ENCODE measurements at places on chromosomes 3 and 15. TPM values are rescaled to one million over a fixed set of nuclear protein-coding genes. Genes with fewer than 3 reads are reported as not detected.

Gene DUOX1
- total RNA-seq = 0.84 TPM

Gene MUSTN1
- total RNA-seq = 0.84 TPM

Gene SCAP
- 110 TPM for total RNA-seq

Gene CCDC12
- 41.3 TPM for total RNA-seq

DNA sequence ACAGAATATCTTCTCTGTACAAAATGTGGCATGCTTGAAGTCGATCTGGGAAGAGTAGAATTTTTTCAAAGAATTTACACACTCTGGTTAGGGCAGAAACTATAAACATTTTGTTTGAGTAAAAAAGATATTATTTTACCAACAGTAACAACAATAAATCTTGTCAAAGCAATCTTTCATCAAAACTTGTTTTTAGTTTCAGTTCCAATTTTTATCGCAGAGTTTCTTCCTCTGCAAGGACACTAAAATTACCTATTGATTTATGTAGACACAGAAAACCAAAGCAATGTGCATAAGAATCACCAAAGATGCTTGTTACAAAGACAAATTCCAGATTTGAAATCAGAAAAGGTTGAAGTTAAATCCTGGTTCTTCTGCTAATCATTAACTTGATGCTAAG, 61.9 kb downstream of the CGGBP1 start:
- no peak overlapping the region for H3K4me3 ChIP-seq
- no peaks in the 10 kb centered on the region for H3K36me3 ChIP-seq
- no peaks in the 10 kb centered on the region for H3K27me3 ChIP-seq
- DNase-seq = no peak
- no peak overlapping the region for H3K27ac ChIP-seq

DNA sequence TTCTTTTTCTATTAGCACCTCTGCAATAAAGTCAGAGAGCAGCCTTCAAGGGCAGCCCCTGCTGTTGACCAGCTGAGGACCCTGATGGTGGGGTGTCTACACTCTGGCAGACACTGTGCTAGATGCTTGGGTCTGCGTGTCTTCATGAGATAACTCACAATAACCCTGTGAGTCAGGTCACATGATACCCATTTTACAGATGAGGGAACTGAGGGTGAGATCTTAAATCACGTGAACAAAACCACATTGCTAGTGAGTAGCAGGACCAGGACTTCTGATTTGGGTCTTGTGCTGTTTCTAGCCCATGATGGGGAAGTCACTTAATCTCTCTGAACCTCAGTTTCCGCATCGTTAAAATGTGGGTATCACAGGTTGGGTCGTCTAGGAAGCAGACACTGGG, 118.5 kb upstream of the LIPC start:
- H3K36me3 ChIP-seq = no peaks in the 10 kb centered on the region
- no peaks in the 10 kb centered on the region for H3K27me3 ChIP-seq
- no peaks in the 10 kb centered on the region for H3K4me1 ChIP-seq
- no peak overlapping the region for H3K4me3 ChIP-seq
- no peak for DNase-seq

- no peaks in the 10 kb centered on the region for H3K36me3 ChIP-seq
- no peaks in the 10 kb centered on the region for H3K27me3 ChIP-seq
- no peak overlapping the region for H3K27ac ChIP-seq
- no peaks in the 10 kb centered on the region for H3K4me1 ChIP-seq
Observed at GRCh38 chr3:36433511-36433910, 53.2 kb downstream of the STAC start.

DNA sequence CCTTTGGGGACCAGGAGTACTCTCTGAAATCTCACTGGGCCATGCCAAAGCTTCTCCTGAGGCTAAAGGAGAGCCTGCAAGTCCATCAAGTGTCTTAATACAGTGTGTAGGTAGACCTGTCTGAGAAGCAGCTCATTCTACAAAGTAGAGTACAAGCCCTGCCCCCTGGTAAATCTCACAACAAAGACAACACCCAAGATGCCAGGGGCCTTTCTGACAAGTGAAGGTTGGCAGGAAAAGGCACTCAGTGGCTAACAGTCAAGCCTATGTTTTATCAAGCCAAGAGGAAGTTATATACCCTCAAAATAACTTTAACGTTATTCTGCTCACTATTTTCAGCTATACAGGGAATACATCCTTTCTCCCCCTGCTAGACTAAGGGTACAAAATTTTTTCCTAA, 58.3 kb downstream of the NMNAT3 start:
- no peaks in the 10 kb centered on the region for H3K36me3 ChIP-seq
- H3K27me3 ChIP-seq = no peaks in the 10 kb centered on the region
- no peak overlapping the region for H3K4me3 ChIP-seq
- DNase-seq = no peak

DNA sequence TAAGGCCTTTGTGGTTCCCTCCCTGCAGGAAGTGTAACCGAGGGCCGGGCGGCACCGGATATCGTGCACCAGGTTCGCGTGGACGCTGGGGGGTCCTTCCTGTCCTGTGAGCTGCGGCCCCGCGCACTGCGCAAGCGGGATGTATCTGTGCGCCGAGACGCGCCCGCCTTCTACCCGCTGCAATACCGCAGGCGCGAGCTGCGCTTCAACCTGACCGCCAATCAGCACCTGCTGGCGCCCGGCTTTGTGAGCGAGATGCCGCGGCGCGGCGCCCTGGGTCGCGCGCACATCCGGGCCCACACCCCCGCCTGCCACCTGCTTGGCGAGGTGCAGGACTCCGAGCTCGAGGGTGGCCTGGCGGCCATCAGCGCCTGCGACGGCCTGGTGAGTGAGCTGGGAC, 35.9 kb downstream of the SAXO2 start:
- no peaks in the 10 kb centered on the region for H3K36me3 ChIP-seq
- H3K27ac ChIP-seq = no peak overlapping the region
- no peak for DNase-seq
- H3K4me3 ChIP-seq = no peak overlapping the region
- H3K4me1 ChIP-seq = no peaks in the 10 kb centered on the region

GRCh38 chr3:29319798-29320197, 38.9 kb downstream of the RBMS3 start:
- no peaks in the 10 kb centered on the region for H3K36me3 ChIP-seq
- no peak overlapping the region for H3K27ac ChIP-seq
- no peak for DNase-seq
- no peaks in the 10 kb centered on the region for H3K4me1 ChIP-seq

GRCh38 chr3:58358092-58358491, 25.4 kb downstream of the PXK start:
- no peaks in the 10 kb centered on the region for H3K27me3 ChIP-seq
- no peak overlapping the region for H3K4me3 ChIP-seq
- no peaks in the 10 kb centered on the region for H3K4me1 ChIP-seq
- no peak for DNase-seq
- no peak overlapping the region for H3K27ac ChIP-seq

DNA sequence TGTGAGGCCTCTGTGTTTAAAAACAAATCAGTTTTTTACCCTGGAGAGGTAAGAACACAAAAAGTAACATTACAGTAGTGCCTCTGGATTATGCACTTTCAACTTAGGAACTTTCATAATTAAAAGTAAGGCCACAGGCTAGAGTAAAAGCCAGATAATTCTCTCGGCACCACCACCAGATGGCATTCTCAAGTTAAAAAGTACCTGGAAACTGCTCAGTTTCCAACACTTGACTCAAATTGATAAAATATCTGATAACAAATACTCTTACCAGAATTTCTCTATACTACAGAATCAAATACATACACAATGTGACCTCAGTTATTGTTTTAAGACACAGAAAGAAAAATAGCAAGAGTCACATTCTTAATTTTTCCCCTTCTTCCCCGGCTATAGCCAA, 19.9 kb downstream of the SPICE1 start:
- H3K4me3 ChIP-seq = no peak overlapping the region
- no peak for DNase-seq
- no peak overlapping the region for H3K27ac ChIP-seq
- no peaks in the 10 kb centered on the region for H3K36me3 ChIP-seq
- H3K4me1 ChIP-seq = no peaks in the 10 kb centered on the region
- no peaks in the 10 kb centered on the region for H3K27me3 ChIP-seq

DNA sequence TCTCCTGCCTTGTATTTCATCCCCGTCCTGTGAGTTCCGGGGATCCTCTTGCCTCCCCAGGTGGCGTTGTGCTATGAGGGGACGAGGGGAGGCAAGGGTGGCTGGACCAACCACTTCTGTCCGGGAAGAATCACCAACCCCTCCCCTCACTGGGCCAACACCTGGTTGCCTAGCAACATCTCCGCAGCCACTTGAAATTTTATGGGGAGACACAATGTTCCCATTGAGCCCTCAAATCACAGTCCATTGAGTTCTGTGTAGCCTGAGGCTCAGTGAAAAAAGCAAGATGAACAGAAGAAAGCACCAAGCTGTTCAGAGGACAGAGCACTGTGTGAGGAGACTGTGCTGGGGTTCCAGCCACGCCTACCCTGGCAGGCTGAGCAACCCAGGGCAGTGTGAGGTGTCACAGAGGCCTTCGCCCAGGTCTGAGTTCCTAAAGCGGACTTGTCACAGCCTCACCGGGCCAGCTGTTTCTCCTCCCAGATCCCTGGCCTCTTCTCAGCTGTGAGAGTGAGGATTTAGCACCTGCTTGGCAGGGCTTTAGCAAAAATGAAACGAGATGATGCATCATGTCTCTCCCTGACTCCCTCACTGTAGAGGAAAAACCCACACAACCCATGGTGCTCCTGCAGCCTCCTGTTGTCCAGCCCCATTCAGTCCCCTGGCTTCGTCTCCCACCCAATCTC, 76.8 kb downstream of the ATP2B2 start:
- H3K27ac ChIP-seq = no peak overlapping the region
- DNase-seq = no peak
- no peaks in the 10 kb centered on the region for H3K4me1 ChIP-seq
- no peaks in the 10 kb centered on the region for H3K27me3 ChIP-seq

All from H1 (cell line).